AG09309 (cell line): ENCODE measurements at places on chromosomes 2 and 18.

GRCh38 chr2:126634273-126634861, 21.6 kb upstream of the GYPC start:
- DNase-seq: no peak

DNA sequence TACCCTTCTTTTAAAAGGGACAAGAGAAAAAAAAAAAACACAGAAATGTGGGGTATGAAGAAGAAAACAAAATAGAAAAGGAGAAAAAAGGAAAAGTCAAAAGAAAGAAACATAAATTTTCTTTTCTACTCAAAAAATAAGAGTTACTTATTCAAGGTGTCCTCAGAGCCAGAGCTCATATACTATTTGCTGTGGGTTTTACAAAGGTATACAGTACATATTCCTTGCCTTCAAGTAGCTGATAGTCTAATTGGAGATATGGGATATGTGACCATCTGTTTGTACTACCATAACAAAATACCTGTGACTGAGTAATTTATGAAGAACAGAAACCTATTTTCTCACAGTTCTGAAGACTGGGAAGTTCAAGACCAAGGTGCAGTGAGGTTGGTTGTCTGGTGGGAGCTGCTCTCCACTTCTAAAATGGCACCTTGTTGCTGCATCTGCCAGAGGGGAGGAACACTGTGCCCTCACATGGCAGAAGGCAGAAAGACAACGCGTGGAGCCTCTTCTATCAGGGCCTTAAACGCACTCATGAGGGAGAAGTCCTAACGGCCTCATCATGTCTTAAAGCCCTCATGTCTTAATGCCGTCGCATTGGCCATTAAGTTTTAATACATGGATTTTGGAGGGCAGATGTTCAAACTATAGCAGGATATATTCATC, 33.9 kb downstream of the NBAS start:
- no peak for DNase-seq

- DNase-seq: no peak
Observed at GRCh38 chr2:161556440-161556839, 67.8 kb upstream of the SLC4A10 start.

- DNase-seq: peak; percentile 45
Observed at GRCh38 chr2:20674974-20675679, 8.2 kb downstream of the GDF7 start.

DNA sequence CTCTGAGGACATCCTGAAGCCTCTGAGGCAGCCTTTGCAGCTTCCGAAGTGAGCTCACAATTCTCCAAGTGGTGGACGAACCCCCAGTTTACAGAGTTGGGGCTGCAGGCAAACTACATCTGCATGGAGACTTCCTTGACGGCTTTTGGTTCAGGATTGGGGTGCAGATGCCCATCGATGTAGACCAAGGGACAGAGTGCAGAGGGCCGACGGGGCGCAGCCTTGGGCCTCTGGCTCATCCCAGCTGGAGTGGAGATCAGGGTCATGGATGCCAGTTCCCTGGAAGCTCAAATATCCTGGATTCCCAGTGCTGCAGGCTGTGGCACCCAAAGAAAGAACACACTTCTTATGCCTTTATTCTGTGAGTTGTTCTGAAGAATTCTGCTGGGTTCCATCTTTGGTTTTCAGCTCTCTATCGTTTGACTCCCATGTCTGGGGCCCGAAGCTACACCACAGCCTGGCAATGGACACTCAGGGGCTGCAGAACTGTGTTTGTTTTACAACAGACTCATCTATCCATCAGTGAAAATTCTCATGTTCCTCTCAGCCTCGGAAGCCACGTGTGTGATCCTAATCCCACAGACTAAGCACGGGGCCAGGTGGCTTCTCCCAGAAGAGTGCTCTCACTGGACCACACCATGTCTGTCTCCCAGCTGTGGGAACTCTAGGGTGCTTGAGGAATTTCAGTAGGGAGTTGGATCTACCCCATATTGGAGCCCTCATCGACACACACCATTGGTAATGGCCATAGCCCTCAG, 414.1 kb upstream of the MYT1L start:
- DNase-seq: no peak

DNA sequence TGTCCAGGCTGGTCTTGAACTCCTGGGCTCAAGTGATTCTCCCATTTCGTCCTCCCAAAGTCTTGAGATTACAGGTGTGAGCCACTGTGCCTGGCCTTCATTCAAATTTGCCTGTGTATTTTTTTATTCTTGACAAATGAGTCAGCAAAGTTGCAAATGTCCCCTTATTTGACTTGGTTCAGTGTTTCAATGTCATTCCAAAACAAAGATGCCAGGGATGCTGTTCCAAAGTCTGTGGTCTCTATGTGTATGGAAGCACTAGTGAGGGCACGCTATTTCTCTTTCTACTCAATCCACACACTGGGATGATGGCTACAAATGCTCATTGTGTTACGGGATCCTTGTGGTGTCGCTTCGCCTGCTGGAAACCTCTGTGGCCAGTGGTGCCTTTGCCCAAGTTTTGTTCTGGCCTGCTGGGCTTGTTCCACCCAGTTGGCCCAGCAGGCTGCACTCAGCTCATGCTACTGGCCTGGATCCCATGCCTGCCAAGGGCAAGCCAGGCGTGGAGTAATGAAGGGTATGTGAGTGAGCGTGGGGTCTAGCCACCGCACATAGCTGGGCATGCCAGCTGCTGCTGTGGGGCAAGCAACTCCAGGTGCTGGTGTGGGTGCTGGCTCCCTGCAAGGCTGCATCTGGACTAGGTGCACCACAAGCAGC, 35.6 kb downstream of the FBXO48 start:
- no peak for DNase-seq

GRCh38 chr2:232879618-232880494, 9.8 kb downstream of the SNORC start:
- no peak for DNase-seq

- no peak for DNase-seq
Observed at GRCh38 chr2:226687641-226688253, 111.9 kb downstream of the IRS1 start.

DNA sequence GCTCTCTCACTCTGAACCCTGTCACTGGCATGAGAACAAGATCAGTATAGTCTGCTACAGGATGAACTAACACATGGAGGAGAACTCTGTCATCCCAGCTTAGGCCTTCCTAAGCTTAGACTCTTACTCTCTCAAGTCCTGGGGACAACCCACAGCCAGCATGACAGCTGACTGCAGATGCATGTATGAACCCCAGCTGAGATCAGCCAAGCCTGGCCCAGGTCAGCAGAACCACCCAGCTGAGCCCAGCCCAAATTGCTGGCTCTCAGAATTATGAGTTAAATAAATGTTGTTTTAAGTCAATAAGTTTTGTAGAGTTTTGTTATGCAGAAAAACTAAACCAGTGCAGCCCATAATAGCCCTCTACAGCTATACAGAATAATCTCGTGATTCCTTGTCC, 287.3 kb downstream of the TNS1 start:
- no peak for DNase-seq

GRCh38 chr18:47035156-47035671, at the start of gene ELOA2:
ELOA2 (minus strand) TSS chr18:47035621; CDS start chr18:47035264, 357 bp downstream.
- DNase-seq: no peak

GRCh38 chr2:28342081-28342967, 50.3 kb upstream of the FOSL2 start:
- peak; percentile 74 for DNase-seq

- no peak for DNase-seq
Observed at GRCh38 chr2:240959214-240959940, 39.0 kb upstream of the SNED1 start.

GRCh38 chr2:190514676-190515075, 19.8 kb downstream of the NEMP2 start:
- DNase-seq: no peak

- no peak for DNase-seq
Observed at GRCh38 chr2:20673686-20674308, 6.9 kb downstream of the GDF7 start.

DNA sequence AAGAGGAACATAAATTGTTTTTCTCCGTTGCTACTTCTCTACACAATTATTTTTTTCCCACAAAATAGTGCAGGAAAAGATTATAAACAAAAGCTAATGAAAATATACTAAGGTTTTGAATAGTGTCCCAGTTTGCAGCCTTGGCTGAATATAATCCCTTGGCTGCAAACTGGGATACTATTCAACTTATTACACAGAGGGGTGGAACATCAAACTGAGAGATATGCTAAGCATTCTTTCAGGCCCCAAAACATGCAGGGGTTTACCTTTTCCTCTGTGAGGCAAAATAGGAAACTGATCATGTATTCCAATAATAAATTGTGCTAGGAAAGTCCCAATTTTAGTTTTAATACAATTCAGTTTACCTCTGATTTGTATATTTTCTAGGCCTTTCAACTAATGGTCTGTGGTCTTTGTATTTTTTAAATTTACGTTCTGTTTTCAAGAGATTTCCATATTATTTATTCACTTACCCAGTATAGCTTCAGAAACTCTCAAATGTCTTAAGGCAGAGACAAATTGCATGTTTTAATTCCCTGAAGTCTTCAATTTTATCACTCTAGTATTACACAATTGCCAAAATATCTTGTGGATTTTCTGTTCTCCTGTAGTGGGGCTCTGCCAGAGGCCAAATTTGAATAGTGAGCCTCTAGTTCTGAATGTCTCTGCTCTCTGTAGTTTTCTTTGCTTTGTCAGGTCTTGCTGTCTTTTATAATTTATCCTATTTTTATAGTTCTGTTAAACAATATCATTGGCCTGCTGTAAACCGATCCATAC, 63.9 kb downstream of the PPP1R1C start:
- DNase-seq: peak; percentile 10

DNA sequence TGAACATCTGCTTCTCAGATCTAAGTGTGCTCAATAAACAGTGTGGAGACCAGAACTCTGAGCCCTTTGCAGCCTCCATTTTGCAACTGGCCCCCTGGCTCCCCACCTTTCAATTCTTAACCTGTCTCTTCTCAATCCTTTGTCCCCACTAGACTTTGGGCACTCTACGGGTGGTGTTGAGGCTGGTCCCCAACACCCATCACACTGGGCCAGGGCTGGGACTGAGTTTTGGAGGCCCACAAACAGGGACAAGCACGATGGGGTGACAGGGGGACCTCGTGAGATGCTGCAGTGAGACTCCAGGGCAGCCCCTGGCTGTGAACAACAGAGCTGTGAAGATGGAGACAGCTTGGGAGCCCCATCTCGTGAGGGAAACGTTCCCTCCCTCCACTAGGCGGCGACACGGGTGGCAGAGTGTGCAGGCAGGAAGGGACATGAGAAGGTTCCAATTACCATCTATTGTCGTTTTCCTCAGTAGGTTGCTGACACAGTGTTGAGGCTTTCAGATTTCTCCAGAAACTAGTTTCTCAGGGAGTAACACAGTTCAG, 1.2 kb downstream of the ANKMY1 start:
- no peak for DNase-seq

GRCh38 chr2:198702796-198703195, 754.9 kb downstream of the SATB2 start:
- no peak for DNase-seq

DNA sequence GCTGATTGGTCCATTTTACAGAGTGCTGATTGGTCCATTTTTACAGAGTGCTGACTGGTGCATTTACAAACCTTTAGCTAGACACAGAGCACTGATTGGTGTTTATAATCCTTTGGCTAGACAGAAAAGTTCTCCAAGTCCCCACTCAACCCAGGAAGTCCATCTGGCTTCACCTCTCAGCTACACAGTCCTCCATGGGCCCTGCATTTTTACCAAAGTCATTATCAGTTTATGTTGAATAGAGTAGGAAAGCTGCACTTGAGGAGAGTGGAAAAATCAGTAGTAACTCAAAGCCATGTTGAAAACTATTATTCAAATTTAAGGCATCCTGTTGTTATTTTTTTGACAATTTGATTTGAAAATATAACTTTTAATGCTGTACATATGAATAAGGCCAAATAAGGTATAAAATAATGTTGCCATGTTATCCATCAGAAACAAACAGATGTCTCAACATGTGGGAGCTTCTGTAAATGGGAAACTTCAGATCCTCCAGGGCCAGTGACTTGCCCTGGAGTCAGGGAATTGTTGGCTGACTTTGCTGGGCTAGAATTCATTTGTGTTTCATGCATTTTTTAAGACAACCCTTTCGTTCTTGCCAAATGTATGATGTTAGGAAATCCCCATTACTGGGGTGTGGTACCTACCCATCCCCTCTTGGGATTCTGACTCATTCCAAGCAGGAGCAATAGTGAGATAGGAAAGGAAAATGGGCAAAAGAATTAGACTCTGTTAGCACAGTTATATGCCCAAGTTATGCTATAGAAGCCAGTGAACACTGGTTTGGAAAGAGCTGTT, 37.8 kb upstream of the CCDC195 start:
- peak; percentile 66 for DNase-seq

DNA sequence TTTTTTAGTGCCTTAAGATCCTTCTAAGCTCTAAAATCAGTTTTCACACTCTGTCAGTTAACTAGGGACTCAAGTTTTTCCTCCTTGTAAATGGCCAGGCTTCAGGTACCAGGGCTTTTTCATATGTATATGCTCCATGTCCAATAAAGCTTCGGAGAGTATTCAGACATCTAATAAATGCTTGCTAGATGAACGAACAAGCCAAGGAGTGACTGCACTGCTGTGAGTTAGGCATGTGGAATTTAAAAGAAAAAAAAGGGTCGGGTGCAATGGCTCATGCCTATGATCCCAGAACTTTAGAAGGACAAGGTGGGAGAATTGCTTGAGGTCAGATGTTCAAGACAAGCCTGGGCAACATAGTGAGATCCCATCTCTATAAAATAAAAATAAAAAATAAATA, 81.9 kb downstream of the CDH2 start:
- DNase-seq: no peak

DNA sequence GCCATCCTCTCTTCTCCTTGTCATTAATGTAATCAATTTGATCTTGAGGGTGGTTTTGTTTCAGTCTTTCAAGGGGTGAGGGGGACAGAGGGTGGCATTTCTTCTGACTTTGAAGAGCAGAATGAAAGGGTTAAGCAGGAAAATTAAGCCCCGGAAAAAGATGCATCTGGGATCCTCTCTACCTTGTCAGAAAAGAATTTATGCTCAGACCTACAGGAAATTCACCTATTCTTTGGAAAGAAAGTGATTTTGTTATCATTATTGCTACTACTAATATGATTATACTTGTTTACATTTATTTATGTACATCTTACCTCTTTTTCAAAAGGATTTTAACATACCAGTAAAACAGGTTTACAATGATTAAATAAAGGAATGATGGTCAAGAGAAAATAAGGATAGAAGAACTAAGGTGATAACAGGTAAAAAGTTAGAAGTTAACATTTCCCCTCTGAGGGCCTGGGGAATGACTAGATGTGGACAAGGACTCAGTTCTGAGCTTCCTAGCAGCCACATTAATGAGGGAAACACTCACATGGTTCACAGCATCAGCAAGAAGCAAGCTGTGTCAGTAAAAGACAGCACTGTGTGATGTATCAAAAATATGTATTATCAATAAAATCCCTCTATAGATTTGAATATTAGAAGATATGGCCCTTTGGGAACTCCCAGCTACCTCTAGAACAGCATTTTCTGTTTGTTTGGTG, 151.4 kb downstream of the MYCN start:
- no peak for DNase-seq

DNA sequence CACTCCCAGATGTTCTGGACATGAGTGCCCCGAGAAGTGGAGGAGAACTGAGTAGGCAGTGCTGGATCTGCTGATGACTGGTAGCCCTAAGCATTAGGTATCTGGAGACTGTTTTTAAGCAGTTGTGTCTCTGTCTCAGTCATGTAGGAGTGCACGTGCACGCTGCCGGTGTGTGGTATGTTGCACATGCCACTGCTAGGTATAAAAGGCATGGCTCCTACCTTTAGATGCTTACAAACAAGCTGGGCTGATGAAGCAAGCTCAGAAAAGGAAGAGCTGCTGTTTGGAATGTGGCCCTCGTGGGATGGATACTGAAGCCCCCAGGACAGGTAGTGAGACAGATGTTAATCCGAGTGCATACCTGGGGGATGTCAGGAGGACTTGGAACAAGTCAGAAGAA, 49.1 kb downstream of the HK2 start:
- DNase-seq: no peak

GRCh38 chr2:119264781-119265692, 41.4 kb downstream of the STEAP3 start:
- no peak for DNase-seq
